ENCODE measurements at places on chromosomes 13 and 19.

GRCh38 chr13:20116213-20116612 lies 44.6 kb downstream of the GJA3 start:
- DNase-seq: no peak

GRCh38 chr13:51328488-51328887 lies 11.0 kb upstream of the SERPINE3 start:
- no peak for DNase-seq

GRCh38 chr13:24741016-24741662 lies 22.8 kb upstream of the RNF17 start:
- DNase-seq: no peak

- no peak for DNase-seq
Observed at GRCh38 chr13:109904218-109904617, 117.8 kb upstream of the IRS2 start.

DNA sequence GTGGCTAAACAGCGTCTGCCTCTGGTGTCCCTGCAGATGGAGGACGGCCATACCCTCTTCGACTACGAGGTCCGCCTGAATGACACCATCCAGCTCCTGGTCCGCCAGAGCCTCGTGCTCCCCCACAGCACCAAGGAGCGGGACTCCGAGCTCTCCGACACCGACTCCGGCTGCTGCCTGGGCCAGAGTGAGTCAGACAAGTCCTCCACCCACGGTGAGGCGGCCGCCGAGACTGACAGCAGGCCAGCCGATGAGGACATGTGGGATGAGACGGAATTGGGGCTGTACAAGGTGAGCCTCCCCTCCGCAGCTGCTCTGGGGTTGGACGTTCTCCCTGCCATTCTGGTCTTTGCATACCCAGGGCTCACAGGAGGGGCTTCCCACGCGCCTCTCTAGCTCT lies 19.9 kb downstream of the UHRF1 start:
- DNase-seq: no peak
